ENCODE measurements at places on chromosomes 6 and 20.

DNA sequence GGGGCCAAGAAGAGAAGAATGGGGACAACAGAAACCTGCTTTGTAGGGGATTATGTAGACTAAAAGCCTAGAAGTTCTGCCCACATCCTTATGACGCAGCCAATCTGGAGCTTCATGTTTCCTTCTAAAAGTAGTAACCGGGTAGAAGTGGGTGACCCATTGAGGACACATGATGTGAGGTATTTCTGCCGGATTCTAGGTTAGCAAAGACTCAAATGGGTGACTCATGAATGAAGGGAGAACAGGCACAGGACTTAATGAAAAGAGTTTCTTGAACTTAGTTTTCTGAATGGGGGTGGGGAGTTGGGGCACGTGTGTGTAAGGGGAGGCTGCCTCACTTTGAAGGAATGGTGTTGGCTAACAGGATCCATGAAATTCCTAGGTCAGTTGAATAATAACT lies 68.8 kb downstream of the CDS2 start:
- no peak for DNase-seq

GRCh38 chr6:44548319-44548718 lies 160.8 kb downstream of the CDC5L start:
- DNase-seq: no peak

GRCh38 chr6:72316675-72317380 lies 305.0 kb upstream of the KCNQ5 start:
- DNase-seq: no peak

- DNase-seq: no peak
Observed at GRCh38 chr6:37187321-37188022, 17.5 kb downstream of the PIM1 start.

- no peak for DNase-seq
Observed at GRCh38 chr20:46962452-46963195, 68.0 kb downstream of the EYA2 start.

DNA sequence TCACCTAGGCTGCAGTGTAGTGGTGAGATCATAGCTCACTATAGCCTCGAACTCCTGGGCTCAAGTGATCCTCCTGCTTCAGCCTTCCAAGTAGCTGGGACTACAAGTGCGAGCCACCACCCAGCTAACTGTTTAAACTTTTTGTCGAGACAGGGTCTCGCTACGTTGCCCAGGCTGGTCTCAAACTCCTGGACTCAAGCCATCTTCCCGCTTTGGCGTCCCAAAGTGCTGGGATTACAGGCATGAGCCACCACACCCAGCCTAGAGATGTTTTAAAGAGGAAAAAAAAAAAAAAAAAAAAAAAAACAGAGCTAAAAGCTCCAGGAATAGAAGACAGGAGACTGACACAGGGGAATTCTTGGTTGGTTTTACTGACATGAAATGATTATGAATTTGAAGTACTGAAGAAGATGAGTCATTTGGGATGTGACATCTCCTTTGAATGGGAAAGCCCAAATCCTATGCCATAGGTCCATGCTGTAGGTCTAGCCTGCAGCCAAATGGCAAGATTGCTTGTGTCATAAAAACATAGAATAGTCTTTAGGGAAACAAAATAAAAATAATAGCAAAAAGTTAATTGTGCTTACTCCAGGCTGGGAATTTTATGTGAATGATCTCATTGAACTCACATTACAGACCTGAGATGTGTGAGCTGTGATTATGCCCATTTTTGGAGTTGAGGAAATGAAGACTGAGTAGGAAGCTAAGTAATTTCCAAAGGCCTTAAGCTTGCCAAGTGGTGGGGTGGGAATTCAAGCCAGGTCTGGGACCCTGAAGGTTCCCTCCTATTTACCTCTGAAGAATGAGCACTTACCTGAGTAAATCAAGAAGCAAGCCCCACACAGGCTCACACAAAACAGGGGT lies 24.3 kb upstream of the NHSL1 start:
- no peak for DNase-seq

GRCh38 chr6:138865480-138866109 lies 69.7 kb downstream of the ECT2L start:
- no peak for DNase-seq

DNA sequence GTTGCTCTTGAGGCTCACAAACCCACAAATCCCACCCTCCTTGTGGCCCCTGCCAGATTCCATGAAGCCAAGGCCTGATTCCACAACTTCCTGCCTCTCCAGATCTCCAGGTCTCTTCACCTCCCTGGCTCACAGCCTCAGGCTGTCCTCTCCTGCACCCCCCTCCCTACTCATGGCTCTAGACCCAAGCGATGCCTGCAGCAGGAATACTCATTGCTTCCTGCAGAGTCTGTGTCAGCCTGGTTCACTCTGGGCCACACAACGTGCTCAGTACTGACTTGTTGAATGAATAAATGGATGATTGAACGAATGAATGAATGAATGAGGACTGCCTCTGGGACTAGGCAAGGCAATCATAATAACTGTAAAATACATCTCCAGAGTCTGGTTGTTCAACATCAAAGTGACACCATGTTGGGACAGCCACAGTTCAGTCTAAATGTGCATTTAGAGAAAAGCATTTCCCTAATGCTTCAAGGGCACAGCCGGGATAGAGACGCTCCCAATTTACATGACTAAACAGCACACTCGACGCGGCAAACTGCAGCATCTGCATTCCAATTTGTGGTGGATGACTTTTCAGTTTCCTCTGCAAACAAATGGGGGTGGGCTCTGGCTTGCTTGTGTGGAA lies 139.9 kb downstream of the GRM4 start:
- no peak for DNase-seq

DNA sequence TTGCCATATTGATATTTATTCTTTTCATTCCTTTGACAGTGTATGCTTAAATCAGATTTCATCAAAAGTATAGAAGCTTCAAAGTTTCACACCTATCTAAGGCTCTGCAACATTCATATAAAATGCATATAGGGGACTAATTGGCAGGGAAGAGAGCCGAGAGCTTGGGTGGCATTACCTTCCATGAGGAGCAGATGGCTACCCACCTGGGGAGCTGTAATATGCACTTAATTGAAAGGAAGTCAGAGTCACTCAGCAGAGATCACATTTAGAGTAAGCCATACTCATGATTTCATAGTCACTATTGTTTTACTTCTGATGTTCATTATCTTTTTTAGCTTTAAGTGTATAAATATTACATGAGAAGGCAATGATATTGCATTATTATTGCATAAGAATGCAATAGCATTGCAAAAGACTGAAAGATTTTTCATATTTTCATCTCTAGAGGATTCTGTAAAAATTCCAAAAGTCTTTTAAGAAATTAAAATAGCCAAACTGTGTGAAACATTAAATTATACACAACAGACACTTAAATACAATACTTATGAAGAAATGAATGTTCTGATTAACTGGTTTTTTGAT lies 1305.2 kb downstream of the EPHA7 start:
- no peak for DNase-seq

- no peak for DNase-seq
Observed at GRCh38 chr6:119084784-119085183, 6.3 kb upstream of the FAM184A start.

DNA sequence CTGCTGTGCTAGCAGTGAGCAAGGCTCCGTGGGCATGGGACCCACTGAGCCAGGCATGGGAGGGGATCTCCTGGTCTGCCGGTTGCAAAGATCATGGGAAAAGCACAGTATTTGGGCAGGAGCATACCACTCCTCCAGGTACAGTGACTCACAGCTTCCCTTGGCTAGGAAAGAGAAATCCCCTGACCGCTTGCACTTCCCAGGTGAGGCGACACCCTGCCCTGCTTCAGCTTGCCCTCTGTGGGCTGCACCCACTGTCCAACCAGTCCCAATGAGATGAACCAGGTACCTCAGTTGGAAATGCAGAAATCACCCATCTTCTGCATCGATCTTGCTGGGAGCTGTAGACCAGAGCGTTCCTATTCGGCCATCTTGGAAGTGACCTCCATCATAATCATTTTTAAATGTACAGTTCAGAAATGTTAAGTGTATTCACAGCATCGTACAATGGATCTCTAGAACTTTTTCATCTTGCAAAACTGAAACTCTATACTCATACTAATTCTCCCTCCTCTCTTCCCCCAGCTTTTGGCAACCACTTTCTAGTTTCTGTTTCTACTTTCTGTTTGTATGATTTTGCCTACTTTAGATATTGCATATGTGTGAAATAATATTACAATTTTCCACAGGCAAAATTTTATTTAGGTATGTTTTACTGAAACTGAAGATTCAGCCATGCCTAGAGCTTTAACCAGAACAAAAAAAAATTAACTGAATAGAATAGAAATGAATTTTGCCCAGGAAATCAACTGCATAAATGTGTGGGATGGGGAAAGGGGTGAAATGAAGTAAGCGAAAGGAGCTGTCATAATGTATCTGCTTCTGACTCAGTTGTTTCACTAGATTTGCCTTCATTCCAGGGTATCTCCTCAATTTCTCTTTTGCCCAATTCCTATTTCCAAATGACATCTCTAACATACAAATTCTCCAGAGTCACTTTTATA lies 100.0 kb downstream of the RWDD2A start:
- no peak for DNase-seq

DNA sequence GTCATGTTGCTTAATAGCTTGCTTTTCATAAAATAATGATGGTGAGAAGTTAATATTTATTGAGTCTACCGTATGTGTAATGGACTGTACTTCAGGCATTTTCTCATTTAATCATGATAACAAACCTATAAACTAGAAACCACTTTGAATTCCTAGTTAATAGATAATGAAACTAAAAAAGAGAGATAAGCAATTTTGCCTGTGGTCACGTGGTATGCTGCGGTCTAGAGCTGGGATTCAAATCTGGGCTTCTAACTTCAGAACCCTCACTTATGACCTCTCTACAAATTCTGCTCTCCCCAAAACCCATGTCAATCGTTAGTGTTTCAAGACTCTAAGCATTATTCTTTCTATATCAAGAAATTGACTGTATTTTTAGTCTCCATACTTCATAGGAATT lies 700.7 kb downstream of the PRKN start:
- DNase-seq: no peak

GRCh38 chr20:24483435-24484080 lies 14.1 kb downstream of the SYNDIG1 start:
- DNase-seq: no peak

GRCh38 chr20:21228511-21228910 lies 74.6 kb upstream of the XRN2 start:
- no peak for DNase-seq

DNA sequence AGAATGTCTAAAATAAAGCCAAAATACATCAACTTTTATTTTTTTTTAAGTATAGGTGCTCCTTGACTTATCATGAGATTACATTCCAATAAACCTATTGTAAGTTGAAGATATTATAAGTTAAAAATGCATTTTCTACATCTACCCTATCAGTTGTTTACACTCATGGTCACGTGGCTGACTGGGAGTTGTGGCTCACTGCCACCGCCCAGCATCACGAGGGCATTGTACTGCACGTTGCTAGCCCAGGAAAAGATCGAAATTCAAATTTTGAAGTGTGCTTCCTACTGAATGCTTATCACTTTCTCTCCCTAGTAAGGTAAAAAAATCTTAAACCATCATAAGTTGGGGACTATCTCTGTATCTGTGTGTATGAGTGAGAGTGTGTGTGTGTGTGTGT lies 126.6 kb upstream of the RIN2 start:
- no peak for DNase-seq

GRCh38 chr20:36113036-36113435 lies 41.5 kb upstream of the EPB41L1 start:
- no peak for DNase-seq

- DNase-seq: no peak
Observed at GRCh38 chr6:20718705-20719653, 184.7 kb downstream of the CDKAL1 start.

DNA sequence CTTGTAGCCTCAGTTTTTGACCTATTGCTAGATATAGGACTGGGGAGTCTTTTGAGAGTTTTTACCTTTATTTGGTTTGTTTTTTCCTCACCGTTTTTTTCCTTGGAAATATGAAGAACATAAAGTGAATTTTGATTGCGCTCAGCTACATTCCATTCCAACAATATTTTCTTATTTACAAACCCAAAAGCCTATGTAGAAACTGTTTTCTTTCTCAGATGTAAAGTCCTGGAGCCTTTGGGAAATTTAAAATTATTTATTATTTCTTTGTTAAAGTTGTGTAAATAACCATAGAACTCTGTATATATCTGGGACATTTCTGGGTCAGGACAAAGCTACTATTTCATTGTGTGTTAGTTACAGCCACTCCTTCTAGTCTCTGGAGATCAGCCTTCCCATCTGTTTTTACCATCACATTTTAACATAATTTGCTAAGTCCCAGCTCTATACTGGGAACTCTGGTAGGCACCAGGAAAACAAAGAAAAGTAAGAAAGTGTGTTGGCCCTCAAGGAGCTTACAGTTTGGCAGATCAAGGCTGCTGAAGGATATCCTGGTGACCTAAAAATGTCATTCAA lies 68.8 kb downstream of the JAG1 start:
- no peak for DNase-seq
